ENCODE measurements at places on chromosomes 16 and 17. TPM values are rescaled to one million over a fixed set of nuclear protein-coding genes. Genes with fewer than 3 reads are reported as not detected.

TBKBP1 gene
- total RNA-seq = 2.6 TPM

C17orf67 gene
- 6.6 TPM for total RNA-seq

CA7 gene
- total RNA-seq = not detected

ZNF267 gene
- 78.9 TPM for total RNA-seq

SCN4A gene
- 0.16 TPM for total RNA-seq

ABCC12 gene
- not detected for total RNA-seq

PHF12 gene
- 174 TPM for total RNA-seq

ACE gene
- total RNA-seq = 21.5 TPM

CHST5 gene
- 0.16 TPM for total RNA-seq

CMTM2 gene
- not detected for total RNA-seq

DNA sequence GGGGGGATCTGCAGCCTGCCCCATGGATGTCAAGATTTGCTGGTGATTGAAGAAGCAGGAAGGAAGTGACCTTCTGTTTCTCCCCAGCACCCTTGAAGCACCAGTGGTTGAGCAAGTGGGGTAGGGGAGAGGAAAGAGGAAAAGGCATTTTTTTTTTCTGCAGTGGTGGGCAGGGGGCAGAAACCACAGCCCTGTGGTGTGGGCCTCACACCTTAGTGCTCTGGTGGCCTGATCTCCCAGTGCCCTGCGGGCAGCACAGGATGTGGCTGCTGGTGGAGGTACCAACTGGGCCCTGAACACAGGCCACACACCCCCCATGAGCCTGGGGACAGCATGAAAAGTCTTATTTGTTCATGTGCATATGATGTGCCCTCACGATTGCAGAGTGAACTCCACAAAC is 7.1 kb downstream of the ITGAD start:
- DNase-seq = no peak

DNA sequence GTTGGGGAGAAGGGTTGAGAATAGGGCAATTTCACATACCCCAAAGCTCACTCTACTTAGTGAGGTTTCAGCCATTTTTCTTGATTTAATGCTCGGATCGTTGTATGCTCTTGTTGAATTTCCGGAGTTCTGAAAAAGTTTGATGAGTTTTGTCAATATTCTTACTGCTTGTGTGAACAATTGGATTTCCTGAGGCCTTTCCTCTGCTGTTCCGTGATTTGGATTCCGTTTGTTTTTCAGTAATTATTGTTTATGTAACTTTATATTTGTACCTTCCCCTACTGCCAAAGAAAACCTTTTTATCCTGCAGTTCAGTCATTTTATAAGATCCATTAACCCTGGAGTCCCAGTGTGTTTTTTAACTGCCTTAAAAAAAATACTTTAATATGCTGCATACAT is 62.9 kb downstream of the PHKB start:
- DNase-seq = no peak

GRCh38 chr17:2357931-2358434 is 20.7 kb downstream of the SGSM2 start:
- DNase-seq = no peak

- DNase-seq = no peak
Observed at GRCh38 chr16:4696905-4697847, 3.8 kb downstream of the NUDT16L1 start.

- no peak for DNase-seq
Observed at GRCh38 chr17:41962111-41962510, 4.5 kb upstream of the CNP start.

GRCh38 chr17:65530523-65531255 is 30.8 kb downstream of the AXIN2 start:
- DNase-seq = no peak

DNA sequence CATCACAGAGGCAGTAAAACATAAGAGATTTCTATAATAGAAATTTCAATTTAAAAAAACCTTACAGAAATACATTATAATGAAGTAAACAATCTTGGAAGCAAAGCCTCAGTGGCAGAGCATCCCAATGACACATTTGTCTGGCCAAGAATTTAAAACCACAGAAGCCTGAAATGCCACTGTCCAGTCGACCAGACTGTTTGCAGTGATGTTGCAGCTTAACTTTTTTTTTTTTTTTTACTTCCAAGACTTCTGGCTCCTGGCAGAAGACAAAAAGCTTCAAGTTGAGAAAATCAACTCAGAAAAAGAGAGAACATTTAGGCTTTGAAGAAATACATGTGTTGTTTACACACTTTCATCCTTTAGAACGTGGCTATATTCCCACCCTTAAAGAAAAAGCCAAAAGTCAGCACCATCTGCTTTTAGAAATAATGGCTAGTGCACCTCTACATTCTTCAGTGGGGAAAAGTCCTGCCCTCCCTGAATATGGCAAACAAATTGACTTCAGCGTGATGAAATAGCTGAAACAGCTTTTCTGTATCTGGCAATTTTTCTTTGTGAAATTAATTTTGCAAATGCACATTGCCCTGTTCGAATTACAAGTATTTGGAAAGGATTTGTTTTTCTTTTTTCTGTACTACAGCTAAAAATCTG is 205.5 kb upstream of the MON1B start:
- no peak for DNase-seq

GRCh38 chr16:30142672-30143346 is 19.8 kb upstream of the MAPK3 start:
- no peak for DNase-seq

DNA sequence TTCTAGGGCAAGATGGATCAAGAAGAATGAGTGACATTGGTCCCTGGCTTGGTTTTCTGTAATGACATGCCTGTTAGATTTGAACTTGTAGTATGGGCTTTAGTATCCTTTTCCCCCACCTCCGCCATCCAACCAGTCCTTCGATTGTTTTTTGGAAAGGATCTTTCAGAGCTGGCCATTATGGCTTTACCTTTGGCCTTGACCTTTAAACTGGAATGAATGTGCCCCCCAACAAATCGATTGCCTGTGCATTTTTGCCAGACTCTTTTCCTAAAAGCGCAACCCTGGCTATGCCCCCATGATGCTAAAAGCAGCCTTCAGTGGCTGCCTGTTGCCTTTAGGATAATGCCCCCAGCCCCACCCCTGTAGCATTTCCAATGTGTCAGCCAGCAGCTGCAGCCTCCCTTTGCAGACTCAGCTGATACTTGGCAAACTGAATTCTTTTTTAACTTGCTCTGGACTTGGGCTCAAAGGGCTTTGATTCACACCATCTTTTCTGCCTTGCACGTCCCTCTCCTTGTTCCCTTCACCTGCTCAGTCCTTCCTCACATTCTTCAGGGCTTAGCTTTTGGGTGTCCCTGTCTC is 4.0 kb downstream of the GPRC5C start:
- no peak for DNase-seq

DNA sequence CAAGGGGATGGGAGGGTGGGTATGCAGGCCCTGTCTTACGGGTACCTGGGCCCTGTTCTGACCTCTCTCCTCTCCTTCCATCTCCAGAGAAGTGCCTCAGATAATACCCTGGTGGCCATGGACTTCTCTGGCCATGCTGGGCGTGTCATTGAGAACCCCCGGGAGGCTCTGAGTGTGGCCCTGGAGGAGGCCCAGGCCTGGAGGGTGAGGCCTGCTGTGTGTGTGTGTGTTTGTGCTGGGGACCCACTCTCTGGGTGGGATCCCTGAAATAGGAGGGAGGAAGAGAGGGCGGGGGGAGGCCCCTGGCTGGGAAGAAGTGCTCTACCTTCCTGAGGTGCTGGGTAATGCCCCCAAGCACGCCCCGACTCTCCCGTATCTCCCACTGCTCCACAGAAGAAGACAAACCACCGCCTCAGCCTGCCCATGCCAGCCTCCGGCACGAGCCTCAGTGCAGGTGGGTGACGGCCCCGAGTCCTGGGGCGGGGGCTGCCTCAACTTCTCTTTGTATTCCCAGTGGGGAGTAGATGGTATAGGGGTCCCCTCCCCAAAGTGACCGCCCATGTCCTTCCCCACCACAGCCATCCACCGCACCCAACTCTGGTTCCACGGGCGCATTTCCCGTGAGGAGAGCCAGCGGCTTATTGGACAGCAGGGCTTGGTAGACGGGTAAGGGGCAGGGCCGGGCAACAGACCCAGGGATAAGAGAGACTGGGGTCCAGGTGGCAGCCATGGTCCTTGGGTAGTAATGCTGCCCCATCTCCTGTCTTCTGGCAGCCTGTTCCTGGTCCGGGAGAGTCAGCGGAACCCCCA is 7.8 kb downstream of the GRB7 start:
- no peak for DNase-seq

DNA sequence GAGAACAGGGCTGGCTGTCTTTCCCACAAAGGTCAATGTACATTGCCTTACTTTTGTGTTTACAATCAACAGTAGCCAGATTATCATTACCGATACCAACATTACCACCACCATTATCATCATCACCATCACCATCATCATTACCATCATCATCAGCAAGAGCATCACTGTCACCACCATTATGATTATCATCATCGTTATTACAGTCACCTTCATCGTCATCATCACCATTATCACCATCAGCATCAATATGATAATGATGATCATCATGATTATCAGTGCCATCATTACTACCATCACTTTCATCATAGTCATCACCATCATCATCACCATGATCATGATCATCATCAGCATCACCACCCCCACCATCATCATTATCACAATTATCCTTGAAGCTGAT is 43.3 kb upstream of the RBFOX1 start:
- no peak for DNase-seq

GRCh38 chr16:31421587-31421986 is 6.6 kb downstream of the COX6A2 start:
- no peak for DNase-seq

- no peak for DNase-seq
Observed at GRCh38 chr17:14121952-14122351, 52.6 kb downstream of the COX10 start.

DNA sequence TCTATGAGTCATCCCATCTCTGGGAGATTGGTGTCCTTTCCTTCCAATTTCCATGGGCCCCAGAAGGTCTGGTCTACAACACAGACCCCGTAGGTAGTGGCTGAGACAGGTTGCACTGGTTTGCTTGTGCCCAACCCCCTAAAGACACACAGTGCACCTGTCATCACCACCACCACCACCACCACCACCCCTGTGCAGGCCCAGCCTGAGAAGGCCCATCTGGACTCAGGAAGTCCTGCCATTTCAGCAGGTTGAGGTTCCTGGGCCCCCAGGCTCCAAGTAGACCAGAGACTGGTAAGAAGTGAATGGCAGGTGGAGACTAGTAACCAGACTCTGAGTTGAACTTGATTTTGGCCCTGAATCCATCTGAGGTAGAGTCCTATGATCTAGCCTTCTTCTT is 25.9 kb upstream of the PHB1 start:
- DNase-seq = no peak

GRCh38 chr17:48471817-48472410 is 41.9 kb upstream of the SKAP1 start:
- no peak for DNase-seq

DNA sequence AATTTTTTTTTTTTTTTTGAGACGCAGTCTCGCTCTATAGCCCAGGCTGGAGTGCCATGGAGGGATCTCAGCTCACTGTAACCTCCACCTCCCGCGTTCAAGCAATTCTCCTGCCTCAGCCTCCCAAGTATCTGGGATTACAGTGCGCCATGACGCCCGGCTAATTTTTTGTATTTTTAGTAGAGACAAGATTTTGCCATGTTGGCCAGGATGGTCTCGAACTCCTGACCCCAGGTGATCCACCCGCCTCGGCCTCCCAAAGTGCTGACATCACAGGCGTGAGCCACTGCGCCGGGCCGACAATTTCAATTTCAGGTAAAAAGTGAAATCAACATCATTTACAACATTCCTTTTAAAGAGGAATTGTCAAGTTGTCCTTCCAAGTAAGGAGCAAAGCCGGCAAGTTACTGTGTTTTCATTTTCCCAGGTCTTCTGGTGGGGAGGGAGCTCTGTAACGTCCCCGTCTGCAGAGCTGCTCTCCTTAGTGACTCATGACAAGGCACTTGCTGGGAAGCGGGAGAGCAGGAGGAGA is 873 bp downstream of the NPLOC4 start:
- DNase-seq = no peak

DNA sequence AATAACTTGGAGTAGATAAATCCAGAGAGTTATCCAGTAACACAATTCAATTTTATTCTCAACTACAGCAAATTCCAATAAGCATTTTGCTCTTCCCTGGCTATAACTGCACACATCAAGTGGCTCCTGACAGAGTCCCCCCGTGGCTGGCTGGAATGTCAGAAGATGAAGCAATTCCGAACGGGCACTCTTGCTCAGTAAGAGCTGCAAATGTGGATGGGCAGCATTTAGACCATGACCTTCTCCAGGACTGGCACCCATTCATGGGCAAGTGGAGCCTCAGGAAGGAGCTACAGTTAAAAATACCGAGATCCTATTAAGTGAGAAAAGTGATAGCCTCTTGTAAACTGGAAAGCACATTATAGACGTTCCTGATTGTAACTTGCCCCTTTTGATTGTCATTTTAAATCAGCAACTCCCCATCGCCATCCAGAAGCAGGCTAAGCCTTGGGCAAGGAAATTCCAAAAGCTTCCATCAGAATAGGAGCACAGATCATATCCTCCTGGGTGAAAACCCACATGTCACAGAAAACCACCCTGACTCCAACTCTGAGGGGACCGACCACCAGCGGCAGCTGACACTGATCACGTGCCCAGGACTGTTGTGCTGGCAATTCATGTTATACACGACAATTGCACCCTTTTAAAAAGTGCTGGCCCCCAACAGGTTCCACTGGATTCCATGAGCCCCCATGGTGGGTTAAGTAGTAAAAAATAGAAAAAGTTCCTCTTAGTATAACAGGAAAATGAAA is 7.1 kb downstream of the UBE2O start:
- no peak for DNase-seq

GRCh38 chr17:34926661-34927060 is 34.6 kb downstream of the CCT6B start:
- no peak for DNase-seq

DNA sequence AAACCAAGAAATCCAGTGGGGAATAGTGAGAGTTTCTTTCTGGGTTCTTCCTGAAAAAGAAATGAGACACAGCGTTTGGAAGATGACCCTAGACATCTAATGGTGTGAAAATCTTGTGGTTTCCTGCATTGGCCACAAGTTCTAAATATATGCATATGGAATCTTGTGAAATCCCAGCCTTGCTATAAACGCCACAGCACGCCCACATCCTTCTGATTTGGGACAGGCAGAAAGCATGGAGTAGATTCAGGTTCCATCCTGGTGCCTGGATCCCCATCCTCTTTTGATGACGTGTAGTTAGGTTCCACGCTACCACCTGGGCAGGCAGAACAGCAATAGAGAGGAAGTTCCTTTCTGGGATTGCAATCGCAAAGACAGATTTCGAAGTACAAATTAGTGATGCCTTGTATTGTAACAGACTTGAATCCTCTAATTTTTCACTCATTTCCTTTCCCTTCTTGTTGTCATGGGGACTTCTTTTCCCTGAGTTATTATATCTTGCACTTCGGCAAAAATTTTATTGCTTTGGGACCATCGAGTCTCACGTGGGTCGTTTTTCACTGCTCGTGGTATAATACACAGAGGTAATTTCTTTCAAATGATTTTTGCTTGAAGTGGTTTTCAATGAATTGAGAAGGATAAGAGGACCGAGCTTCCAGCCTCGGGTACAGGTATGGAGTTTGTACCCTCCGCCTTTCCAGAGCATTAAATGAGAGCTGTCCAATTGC is 37.6 kb downstream of the HS3ST4 start:
- no peak for DNase-seq
